ENCODE measurements at places on chromosomes 5 and 9. TPM values are rescaled to one million over a fixed set of nuclear protein-coding genes. Genes with fewer than 3 reads are reported as not detected.

- peak; percentile 4 for DNase-seq
Observed at GRCh38 chr5:145178641-145179523, 656.3 kb downstream of the PRELID2 start.

- DNase-seq, result no peak
Observed at GRCh38 chr9:121192959-121193640, 8.6 kb downstream of the RAB14 start.

GRCh38 chr5:149859746-149860145, 84.8 kb downstream of the PDE6A start:
- DNase-seq, result no peak

GRCh38 chr5:113680534-113680933, 167.0 kb downstream of the YTHDC2 start:
- no peak for DNase-seq

DNA sequence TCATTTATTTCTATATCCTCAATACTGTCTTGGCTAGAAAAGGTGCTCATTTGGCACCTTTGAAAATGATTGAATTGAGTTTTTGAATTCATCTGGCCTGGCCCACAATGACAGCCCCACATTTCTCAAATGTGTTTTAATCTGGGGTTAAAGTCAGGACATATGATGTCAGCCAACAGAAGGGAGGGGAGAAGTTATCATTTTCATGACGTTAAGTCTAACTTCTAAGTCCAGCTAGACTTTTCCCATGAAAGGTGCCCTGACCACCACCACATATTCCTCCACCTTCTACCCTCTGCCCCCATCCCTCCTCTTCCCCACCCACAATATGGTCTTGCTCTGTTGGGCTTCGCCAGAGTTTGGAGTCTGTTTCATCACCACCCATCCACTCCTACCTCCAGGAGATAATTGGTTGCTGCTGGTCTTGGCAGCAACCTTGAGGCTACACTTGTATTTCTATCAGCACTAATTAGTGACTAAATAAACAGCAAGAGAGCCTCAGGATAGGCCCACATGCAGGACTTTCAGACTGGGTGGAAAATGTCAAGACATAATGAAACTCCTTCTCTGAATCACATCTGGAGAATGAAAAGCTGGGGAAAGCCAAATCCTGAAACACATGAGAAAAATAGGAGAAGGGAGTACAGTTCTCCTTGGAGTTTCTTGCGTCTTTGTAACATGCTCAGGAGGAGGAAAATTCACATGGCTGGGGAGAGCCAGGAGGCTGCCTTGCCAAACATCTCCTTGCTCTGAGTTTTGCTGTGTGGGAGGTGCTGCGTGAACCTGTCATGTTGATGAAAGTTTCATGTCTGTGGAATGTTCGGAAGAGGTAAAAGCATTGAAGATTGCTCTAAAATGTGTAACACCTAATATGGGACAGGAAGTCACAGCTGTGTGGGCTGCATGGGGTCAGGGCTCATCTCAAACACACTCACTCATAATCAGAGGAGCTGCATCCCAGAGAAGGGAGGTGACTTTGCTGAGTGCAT, 544.7 kb upstream of the KLF4 start:
- DNase-seq, result peak; percentile 19

GRCh38 chr9:90925581-90926257, 124.1 kb downstream of the SYK start:
- DNase-seq, result peak; percentile 53

- DNase-seq, result no peak
Observed at GRCh38 chr5:170848033-170848432, 13.8 kb upstream of the RANBP17 start.

DNA sequence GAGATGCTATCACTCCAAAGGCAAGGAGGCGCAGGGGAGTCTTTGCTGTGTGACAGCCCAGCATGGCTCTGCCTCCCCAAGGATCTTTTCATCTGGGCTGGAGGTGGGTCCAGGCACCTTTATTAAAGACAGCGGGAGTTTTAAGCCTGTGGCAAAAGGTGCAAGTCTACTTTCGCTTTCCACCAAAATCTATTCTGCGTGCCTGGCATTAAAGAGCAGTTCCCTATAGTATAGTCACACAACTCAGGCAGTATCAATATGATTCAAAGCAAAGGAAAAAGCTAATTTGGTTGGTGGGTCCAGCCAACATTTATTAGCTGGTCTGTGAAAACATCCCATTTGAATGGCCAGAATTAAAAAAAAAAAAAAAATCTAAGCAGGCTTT, 398.7 kb downstream of the EBF1 start:
- DNase-seq, result no peak

DNA sequence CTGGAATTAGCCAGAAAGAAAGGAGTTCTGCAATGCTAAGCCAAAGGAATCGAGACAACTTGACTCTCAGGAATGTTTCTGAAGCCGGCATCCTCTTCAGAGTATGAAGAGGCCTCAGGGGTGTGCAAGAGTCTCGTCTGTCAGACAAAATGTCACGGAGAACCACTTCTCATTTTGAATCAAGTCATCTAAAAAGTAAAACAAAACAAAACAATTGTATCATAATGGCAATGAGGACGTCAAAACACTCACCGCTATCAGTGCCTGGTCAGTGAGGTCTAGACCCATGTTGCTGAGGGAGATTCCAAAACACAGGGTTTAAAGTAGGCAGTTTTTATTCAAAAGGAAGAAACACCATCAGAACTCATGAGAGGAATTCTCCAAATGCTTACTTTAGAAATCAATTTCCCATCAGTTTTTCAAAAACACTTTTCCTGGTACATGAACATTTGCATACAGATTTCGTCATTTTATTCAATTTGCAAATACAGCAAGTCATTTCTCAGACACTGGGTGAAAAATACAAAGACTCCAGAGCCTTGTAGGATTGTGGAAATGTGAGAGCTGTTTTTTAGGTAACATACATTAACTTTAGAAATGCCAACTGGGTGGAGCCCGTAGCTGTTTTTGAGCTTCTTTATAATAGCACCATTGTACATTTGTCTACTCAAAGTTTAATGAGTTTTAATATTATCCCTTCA, 89.5 kb upstream of the MAP3K1 start:
- no peak for DNase-seq

DNA sequence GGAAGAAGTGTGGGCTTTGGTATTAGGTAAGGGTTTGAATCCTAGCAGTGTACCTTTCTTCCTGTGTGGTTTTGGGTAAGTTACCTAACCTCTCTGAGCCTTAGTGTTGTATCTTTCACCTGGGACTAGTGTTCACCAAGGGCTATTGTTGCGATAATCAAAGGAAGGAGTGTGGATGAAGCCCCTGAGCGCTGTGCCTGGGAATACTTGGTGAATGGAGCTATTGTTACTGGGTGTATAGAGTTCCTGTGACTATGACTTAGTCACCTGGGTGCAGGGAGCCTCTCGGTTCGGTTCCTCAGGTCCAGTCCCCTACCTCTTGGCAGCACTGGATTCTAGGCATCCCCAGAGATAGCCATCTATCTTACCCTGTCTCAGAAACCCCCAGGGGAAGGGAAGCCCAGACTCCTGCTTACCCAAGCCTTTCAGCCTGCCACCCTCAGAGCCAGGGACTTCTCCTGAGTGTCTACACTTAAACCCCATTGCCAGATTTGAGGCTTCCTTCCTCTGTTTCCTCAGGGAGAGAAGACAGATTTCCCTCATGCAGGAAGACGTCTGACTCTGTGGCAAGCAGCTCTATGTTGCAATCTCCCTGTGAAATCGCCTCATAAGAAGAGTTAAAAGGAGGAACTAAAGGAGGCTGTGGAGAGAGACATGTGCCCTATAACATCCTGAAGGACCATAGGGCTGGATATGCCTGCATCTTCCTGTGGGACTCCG, 181.0 kb upstream of the PITX1 start:
- no peak for DNase-seq

The TNFAIP8 gene
- 25.6 TPM for total RNA-seq

The SMIM3 gene
- total RNA-seq, result 234 TPM

All from LHCN-M2 (cell line).